ENCODE measurements at places on chromosomes 1 and 21.

GRCh38 chr21:46596201-46596600 is 8.7 kb downstream of the S100B start:
- DNase-seq, result no peak

DNA sequence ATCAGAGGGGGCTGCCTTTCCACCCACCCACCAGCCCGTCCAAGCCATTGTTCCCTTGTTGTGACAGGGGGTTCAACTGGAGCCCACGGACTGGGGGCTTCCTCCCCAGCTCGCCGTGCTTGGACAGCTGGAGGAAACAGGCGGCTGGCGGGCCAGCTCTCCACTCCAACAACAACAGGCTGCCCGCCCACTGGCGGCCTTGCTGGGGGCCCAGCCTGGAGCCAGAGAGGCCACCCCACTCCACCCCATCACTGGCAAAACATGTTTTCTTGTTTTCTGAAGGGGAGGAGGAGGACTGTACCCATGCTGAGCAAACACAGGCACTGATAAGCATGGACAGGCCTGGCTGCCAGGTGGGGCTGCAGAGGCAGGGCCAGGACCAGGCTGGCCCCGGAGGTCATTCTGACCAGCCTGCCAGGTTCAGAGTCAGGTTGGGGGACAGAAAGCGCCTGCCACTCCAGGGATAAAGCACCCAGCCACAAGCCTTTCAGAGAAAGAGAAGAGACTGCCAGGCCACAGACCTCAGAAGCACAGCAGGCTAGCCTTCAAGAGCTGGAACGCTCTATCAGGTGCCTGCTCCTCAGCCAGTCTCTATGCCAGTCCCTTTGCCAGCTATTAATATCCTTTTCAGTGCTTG is 32.8 kb downstream of the GJA4 start:
- no peak for DNase-seq

DNA sequence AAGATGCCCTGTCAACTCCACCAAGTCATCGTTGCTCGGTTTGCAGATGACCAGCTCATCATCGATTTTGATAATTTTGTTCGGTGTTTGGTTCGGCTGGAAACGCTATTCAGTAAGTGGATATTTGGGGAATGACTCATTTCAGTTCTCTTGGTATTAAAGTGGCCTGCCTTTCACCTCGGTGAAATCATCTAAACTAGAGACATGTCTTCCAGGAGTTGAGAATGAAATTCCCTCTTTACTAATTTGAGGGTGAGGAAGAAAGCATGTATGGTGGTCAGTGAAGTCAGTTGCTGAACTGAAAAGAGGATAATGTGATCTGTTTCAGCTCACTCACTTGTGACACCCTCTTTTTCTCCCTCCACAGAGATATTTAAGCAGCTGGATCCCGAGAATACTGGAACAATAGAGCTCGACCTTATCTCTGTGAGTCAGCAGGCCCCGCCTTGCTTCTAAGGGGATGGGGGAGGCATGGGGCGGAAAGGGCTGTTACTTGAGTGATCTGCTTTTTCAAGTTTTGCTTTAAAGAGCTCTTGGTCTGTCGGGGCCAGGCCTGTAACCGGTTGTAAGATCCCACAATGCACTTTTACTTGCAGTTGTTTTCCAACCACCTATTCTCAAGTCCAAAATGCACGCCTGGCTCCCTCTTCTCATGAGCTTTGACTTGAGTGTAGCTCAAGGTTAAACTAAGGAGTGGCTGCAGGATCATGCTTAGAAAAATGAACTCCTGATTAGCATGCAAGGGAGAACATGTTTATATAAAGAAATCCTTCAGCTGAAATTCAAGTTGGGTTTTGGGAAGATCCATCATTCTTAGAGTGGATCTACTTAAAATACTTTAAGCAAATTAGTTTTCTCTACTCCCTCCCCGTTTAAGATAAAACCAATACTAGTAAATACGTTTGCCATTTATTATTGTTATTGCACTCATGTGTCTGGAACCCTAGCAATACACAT is 59.8 kb downstream of the CAPN2 start:
- DNase-seq, result peak; percentile 49

GRCh38 chr1:16092097-16092922 is 18.9 kb upstream of the FAM131C start:
- no peak for DNase-seq

- no peak for DNase-seq
These were observed 360.9 kb upstream of the VAMP3 start for GRCh38 chr1:7410156-7410555.

DNA sequence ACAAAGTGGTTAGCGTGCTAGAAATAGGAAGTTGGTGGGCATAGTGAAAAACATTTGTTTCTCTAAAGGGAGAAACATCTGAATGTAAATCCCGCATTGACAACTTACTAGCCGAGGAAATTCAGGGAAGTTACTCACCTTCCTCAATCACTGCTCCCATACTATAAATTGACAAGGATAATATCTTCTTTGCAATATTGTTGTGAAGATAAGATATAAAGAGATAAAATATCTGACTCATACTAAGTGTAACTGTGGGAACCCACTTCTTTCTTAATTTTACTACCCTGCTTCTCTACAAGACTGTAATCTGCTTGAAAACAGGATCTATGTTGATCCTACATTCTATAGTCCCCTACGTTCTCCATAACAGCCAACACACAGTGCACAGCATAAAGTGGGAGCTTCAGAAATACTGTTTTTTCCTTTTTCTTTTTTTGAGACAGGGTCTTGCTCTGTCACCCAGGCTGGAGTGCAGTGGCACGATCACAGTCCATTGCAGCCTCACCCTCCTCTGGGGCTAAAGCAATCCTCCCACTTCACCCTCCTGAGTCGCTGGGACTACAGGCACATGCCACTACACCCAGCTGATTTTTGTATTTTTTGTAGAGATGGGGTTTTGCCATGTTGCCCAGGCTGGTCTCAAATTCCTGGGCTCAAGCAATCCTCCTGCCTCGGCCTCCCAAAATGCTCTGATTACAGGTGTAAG is 57.4 kb upstream of the C1orf21 start:
- DNase-seq, result no peak

- no peak for DNase-seq
These were observed 15.7 kb upstream of the FGR start for GRCh38 chr1:27650539-27651175.

GRCh38 chr21:29209696-29210095 is 79.3 kb downstream of the MAP3K7CL start:
- DNase-seq, result no peak

GRCh38 chr1:157011845-157012244 is 33.7 kb downstream of the ARHGEF11 start:
- DNase-seq, result no peak

- peak; percentile 77 for DNase-seq
These were observed 51.4 kb downstream of the KIF21B start for GRCh38 chr1:200971955-200972711.

GRCh38 chr1:84206375-84206774 is 62.3 kb downstream of the PRKACB start:
- DNase-seq, result no peak

All from H54 (cell line).